Right kidney (tissue), 9 donors: ENCODE measurements at places on chromosomes 1 and 21.

DNA sequence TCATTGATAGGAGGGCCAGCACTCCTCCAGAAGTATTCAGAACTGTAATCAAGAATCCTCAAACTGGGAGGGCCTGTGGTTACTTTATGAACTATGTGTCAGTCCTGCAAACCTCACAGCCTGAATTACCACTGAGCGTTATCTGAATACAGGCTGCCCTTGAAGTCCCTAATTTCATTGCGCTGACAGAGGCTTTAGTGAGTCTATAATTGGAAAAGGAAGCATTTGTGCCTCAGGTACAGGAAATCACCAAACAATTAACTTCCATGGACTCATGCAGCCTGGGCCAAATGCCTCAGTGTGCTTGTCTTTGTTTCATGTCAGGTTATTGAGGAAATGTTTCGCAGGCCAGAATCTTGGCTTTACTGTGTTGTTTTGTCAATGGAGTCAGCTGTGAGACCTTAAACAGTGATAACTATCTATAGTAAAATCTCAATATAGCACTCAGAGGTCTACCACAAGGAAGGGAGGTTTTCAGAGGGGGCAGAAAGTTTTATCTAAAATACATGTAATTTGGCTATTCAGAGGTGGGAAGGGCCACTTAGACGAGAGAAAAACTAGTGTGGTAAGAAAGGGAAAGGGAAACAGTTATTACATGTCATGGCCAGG, 32.9 kb upstream of the DOCK7 start:
- DNase-seq: no peak

DNA sequence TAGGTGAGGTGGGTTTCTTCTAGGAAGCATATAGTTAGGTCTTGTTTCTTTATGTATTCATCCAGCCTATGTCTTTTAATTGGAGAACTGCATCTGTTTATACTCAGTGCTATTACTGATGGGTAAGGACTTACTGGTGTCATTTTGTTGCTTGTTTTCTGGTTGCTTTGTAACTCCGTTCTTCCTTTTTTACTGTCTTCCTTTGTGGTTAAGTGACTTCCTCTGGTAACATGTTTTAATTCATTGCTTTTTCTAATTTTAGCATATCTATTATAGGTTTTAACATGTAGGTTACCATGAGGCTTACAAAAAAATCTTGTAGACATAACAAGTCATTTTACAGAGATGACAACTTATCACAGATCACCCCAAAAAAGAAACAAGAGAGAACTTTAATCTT, 160.8 kb downstream of the VAV3 start:
- no peak for DNase-seq

- DNase-seq: no peak
Observed at GRCh38 chr1:69258842-69259241, 308.9 kb upstream of the LRRC7 start.

DNA sequence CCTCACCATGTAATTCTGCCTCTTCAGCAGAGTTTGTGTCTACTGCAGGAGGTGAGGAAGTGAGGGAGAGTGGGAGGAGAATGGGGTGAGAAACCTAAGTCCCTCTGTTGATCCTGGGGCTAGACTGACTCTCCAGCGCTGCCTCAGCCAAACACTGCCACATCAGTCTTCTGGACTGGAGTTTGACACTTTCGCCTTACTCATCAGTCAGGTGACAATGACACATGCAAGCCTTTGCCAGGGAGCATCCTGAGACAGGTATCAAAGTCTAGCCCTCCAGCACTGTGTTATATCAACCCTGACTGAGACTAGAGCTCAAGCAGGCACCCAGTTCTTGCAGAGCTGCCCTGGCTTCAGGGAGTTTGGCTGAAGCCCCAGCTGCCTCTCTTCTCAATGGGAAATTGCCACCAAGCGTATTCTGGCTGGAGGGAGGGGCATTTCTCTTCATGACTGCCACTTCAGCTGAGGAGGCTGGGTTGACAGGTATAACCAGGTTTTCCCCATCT, 33.3 kb upstream of the SUCO start:
- no peak for DNase-seq

- DNase-seq: no peak
Observed at GRCh38 chr21:25967181-25967900, 203.2 kb downstream of the APP start.

DNA sequence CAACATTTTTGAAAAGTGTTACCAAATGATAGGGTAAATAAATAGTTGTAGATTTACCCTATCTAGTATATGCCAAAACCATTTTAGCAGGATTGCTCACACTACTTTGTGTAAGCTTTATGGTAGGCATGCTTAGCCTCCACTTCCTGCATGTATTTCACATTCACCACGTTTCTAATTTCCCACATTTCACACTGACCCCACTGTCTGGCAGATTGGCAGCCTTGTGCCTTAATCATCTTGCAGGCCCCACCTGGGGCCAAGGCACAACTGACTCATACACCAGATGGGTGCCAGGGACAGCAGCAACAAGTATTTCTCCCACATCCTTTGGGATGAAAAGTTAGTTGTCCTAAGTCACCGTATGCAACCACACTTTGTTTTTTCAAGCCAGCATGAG, 21.2 kb upstream of the CENPF start:
- DNase-seq: no peak
